Suprapubic skin (tissue), 4 donors: ENCODE measurements at places on chromosomes 5 and 9.

DNA sequence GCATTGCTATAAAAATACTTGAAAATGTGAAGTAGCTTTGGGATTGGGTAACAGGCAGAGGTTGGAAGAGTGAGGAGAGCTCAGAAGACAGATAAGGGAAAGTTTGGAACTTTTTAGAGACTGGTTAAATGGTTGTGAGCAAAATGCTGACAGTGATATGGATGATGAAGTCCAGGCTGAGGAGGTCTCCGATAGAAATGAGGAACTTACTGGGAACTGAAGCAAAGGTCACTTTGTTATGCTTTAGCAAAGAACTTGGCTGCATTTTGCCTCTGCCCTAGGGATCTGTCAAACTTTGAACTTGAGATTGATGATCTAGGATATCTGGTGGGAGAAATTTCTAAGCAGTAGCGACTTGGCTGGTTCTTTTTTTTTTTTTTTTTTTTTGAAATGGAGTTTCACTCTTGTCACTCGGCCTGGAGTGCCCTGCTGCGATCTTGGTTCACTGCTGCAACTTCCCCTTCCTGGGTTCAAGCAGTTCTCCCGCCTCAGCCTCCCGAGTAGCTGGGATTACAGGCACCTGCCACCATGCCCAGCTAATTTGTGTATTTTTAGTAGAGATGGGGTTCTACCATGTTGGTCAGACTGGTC lies 998.9 kb downstream of the TLE1 start:
- DNase-seq: no peak

DNA sequence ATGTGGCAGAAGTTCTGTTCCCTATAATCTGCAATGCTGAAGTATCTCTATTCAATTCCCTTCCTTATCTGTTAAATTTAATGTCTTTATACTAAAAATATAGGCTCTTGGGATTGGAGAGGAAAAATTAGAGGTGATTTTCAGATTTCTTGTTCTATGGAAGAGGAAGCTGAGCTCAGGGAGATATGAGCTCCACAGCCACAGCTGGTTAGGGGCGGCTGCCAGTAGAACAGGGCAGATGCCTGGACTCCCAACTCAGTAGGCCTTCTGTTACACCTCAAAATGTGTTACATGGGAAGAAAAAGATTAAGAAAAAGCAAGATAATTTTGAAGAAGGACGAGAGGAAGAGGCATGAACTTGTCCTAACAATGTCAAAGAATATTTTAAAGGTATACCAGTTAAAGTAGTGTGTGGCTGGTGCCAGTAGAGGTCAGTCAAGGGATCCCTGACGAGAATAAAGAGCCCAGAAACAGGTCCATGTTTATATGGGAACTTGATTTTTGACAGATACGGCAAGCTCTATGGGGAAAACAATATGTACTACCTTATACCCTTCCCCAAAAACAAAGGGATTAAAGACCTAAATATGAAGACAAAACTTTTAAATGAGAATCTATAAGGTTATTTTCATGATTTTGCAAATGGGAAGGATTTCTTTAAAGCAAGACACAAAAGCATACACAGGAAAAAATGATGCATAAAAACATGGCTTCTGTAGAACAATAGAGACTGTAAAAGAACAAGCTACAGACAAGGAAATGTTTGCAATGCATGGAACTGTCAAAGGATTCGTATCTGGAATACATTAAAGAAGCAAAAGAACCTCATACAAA lies 28.7 kb downstream of the DNAJC21 start:
- no peak for DNase-seq

DNA sequence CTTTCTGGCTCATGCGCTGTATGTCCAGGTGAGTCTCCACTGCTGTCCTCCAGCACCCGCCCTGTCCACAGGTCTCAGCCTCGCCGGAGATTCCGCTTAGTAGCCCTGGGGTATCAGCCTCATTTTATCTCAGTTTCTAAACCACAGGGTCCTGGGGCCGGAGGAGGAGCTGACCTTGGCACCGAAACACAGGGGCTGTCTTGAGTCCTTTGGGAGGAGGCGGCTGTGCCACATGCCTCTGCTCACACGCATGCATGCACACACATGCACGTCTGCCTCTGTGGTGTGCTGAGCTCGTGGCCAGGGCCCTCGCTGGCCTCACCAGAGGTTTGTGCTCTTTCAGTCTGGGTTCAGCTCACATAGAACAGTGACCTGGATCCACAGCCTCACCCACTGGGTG lies 23.3 kb downstream of the TRIP13 start:
- no peak for DNase-seq

- DNase-seq: no peak
Observed at GRCh38 chr5:154476354-154477205, 1.4 kb downstream of the HAND1 start.

DNA sequence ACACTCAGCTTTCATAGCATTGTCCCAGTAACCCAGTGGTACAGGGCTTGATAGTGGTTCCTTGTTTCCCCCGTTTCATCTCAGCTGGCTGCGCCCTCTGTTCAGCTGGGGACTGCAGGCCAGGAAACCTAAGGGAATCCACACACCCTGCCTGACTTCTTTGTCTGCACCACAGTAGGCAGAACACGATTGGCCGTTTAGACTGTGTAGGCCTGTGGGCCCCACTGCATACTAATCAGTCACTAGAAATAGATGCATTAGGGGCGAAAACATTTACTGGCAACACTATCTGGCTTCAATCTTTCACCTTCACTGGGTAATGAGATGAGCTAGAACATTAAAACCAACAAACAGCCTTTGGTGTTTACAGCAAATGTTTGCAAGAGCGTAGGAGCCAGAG lies 512.7 kb upstream of the BRINP1 start:
- no peak for DNase-seq

- no peak for DNase-seq
Observed at GRCh38 chr5:174553556-174553955, 170.8 kb upstream of the MSX2 start.

GRCh38 chr9:88814577-88814976 lies 176.7 kb upstream of the S1PR3 start:
- no peak for DNase-seq

DNA sequence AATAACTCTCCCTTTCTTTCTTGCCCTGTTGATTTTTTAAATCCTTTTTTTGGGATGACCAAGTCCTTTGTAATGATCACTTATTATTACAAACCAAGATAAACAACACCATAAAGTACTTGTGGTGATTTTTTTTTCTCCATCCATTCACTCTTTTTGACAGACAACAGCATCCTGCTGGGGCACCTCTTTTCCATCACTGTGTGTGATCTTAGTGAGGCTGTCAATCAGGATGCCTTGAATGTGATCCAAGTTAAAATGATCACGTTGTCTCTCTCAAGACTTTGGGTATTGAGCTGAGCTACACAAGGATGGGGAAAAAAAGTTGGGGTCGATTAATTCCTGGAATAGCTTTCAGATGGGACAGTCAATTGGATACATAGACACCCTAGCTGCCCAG lies 73.6 kb upstream of the PPP2R2B start:
- no peak for DNase-seq

- DNase-seq: no peak
Observed at GRCh38 chr5:53631251-53631650, 70.8 kb downstream of the NDUFS4 start.

GRCh38 chr5:119400245-119400644 lies 44.4 kb downstream of the TNFAIP8 start:
- DNase-seq: no peak

DNA sequence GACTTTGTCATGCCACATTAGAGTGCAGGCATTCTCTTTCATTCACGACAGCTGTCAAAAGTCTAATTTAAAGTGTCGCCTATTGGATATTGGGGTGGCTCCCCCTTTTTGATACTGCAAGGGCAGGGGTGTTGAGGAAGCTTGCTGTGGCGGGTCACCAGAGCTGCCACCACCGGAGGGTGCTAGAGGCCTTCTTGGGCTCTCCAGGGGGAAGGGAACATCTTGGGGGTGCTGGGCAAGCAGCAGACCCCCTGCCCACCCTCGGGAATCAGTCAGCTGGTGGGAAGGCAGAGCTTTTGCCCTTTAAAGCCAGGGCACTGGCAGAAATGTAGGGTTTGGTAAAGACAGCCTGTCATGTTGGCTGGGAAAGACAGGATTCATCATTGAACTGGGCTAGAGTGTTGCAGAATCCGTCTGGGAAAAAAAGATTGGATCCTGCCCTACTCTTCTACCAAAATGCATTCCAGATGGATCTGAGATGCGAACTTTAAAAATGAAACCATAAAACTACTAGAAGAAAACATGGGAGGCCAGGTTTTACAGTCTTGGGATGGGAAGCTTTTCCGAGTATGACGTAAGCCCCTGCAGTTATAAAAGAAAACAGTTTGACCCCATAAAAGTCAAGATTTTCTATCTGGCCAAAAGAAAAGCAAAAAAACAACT lies 22.3 kb downstream of the COL5A1 start:
- no peak for DNase-seq

- DNase-seq: no peak
Observed at GRCh38 chr9:136532799-136533774, 12.8 kb downstream of the NOTCH1 start.

GRCh38 chr9:76245518-76245917 lies 148.7 kb downstream of the RFK start:
- no peak for DNase-seq

DNA sequence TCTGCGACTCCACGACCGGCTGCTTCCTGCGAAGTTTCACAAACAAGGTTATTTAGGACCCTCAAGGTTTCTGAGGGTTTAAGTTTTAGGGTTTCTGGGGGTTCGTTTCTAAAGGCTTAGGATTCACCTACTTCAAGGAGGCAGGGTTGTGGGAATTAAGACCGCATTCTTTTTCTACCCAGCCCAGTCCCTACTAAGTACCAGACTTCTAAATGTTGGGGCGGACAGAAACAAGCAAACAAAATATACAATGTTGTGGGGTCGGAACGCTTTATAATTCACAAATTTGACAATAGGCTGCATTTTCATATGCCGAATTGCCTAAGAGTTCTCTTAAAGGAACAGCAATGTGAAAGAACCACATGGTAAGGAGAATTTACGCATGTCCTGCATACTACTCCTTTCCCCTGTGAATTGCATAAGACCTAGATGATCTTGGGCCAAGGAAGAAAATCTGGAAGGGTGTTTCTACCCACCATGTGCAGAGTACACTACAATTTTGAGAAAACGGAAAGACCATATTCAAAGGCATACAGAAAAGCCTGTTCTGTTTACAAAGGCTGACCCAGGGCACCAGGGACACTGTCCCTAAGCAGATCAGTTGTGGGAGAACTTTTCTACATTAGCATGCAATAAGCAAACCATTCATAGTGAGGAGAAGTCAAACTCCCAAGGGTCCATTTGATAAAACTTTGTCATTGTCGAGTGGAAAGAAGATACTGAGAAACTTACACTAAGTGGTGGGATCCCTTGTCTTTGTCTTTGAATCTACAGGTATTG lies 457.3 kb downstream of the RAB3C start:
- no peak for DNase-seq
